Stimulated activated CD4-positive, alpha-beta T cell treated with anti-CD3 and anti-CD28 coated beads, Interleukin-4, amount 100 ng/mL, for 1 hour (primary cell): ENCODE measurements at places on chromosomes 1 and 21.

- no peak for DNase-seq
Observed at GRCh38 chr1:226332947-226333346, 24.0 kb upstream of the LIN9 start.

DNA sequence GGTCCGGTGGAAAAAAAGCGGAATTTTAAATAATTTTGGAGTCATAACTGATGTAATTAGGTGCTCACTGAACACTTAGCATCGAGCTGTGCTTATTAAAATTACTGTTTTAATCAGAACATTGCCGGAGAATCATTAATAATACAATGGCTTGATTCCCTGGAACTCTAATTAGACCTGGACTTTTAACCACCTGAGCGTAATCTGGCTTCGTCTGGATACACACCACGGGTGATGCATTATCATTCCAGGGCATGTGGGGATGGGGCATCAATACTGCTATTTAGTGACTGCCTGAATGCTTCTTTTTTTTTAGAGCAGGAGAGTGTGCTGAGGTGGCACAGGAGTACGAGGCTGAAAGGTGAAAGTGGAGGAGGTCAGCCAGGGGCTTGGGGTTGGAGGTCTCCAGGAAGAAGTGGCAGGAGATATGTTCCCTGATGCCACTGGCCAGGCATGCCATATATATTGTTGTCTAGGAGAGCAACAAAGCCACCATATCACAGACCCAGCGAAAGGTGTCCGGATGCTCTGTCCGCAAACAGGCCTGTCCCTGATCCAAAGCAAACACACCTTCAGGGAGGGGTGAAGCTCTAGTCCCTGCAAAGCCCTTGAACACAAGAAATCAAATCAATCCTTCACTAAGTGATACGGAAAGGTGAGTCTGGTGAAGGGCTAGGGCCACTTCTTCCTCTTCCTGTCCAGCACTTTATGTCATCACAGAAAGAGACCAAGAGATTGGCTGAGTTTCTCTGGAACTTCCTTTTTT, 125.2 kb downstream of the PLXNA2 start:
- no peak for DNase-seq

GRCh38 chr1:53526451-53527101, 67.4 kb downstream of the DMRTB1 start:
- no peak for DNase-seq

DNA sequence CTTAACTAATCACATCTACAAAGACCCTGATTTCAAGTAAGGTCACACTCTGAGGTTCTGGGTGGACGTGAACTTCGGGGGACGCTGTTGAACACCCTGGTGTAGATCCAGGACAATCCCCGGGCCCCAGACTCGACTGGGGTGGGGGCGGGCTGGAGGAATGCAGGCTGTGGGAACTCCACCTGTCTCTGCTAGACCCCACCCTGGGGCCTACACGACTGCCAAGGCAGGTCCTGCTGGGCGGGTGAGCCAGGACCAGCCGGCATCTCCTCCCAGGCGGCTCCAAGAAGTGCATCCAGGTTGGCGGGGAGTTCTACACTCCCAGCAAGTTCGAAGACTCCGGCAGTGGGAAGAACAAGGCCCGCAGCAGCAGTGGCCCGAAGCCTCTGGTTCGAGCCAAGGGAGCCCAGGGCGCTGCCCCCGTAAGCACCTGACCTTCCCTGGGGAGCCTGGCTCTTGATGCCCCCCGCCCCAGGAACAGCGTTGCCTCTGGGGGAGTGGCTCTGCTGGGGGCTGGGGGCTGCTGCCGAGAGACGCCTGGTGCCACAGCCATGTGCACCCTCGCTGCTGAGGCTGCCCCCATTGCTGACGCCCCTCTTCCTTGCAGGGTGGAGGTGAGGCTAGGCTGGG, 3.8 kb downstream of the AIRE start:
- DNase-seq, result no peak

DNA sequence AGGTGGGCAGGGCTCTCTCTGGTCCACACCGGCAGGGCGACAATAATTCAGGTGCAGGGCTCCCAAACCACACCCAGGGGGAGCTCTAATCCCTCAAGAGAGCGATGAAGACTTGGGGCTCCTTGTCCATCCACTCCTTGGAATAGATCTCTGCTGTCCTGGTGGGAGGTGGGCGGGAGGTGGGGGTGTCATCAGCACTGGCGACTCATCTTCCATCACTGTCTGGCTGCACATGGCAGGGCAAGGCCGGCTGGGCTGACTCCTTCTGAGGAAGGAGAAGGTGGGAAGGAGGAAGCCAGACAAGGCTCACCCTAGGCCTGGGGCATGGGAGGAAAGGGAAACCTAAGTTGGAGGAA, 29.3 kb downstream of the TNNT2 start:
- peak; percentile 15 for DNase-seq

DNA sequence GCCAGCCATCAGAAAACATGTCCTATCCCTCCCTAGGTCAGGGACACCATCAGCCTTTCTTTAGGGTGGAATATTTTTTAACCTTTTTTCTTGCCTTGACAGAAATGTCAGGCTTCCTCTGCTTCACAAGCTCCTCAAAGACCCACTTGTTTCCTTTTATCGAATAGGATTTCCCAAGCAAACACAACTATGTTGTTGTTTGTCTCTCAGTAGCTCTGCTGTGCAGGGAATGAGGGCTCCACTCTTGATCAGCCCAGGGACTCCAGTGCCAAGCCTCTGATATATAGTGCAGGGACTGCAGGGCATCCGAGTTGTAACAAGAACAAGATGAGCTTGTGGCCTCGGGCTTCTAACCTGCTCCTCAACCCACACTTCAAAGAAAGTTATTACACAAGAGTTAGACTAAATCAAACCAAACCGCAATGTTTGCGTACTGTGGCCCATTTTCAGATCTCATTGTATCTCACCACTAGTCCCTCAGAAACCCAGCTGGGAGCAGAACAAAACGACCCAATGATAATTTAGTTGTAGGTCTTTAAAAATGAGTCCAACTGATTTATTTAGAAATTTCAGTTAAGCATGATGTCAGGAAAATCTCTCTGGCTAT, 108.1 kb downstream of the ATG4C start:
- DNase-seq, result no peak

GRCh38 chr21:26100573-26100972, 70.0 kb downstream of the APP start:
- DNase-seq, result no peak

DNA sequence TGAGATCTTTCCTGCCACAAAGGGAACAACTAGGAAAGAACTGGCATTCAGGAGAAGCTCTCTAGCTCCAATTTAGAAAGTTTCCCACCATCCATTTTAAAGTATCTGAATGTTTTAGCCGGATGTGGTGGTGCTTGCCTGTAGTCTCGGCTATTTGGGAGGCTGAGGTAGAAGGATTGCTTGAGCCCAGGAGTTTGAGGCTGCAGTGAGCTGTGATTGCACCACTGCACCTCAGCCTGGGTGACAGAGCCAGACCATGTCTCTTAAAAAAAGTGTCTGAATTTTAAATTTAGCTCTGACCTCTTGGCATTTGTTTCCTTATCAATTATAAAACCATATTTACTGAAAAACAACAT, 67.2 kb downstream of the RPAP2 start:
- DNase-seq, result no peak

- no peak for DNase-seq
Observed at GRCh38 chr1:228273720-228274451, 66.0 kb downstream of the OBSCN start.

- DNase-seq, result no peak
Observed at GRCh38 chr1:17654519-17654918, 100.6 kb upstream of the ACTL8 start.

DNA sequence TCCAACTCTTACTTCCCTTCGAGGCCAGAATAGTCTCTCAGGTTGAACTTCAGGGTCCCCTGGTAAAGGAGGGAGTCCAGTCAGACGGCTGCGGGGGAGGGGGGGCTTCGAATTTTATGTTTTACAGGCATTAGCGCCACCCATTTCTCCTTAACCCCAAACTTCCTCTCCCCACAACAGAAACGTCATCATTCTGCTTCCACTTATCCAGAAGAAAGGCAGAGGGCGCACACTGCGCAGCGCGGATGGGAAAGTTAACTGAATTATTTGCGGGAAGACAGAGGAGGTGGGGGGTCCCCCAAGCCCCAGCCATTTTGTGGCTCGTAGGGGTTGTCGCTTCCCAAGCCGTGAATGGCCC, 529 bp upstream of the PRMT2 start:
- DNase-seq, result no peak
